Activated CD8-positive, alpha-beta T cell treated with anti-CD3 and anti-CD28 coated beads, Interleukin-2, amount 10 ng/mL, durations not matched to agents 7 days and 5 days (primary cell): ENCODE measurements at places on chromosomes 7 and 10. TPM values are rescaled to one million over a fixed set of nuclear protein-coding genes. Genes with fewer than 3 reads are reported as not detected.

DNA sequence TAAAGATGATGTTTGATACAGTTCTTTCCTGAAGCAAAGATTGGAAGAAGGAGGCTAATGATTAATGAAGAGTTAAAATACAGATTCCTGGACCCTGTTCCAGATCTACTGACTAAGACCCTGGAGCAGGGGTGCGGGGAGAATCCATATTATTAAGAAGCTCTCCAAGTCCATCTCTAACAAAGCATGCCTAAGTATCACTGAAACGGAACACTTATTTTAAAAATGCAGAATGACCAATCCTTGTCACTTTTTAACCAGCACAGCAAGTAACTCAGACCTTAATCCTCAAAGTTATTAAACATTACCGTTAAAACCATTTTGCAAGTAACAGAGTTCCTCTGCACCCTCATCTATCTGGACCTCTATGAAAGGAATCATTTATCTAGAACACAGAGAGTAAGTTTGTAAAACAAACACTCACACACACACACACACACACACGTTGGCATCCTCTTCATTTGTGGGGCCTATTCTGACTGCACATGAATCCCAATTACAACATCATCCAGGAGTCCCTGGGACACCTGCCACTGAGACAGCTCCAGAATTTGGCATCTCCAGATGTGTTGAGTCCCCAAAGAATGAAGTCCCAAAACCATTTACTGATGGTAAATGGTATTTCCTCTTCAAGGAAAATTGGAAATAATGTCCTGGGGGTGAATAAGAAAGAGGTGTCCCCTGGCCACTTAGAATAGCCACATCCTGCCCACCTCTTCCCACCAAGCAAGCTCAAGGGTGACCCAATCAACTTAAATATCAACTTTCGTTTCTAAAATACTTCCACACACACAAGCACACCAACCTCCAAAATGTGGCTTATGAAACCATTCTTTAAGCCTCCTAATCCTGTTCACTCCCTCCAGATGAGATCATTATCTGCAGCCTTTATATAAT is 117.5 kb downstream of the PARD3 start:
- no peak overlapping the region for H3K4me3 ChIP-seq
- peaks cover 5% of the 10 kb centered on the region for H3K27me3 ChIP-seq

DNA sequence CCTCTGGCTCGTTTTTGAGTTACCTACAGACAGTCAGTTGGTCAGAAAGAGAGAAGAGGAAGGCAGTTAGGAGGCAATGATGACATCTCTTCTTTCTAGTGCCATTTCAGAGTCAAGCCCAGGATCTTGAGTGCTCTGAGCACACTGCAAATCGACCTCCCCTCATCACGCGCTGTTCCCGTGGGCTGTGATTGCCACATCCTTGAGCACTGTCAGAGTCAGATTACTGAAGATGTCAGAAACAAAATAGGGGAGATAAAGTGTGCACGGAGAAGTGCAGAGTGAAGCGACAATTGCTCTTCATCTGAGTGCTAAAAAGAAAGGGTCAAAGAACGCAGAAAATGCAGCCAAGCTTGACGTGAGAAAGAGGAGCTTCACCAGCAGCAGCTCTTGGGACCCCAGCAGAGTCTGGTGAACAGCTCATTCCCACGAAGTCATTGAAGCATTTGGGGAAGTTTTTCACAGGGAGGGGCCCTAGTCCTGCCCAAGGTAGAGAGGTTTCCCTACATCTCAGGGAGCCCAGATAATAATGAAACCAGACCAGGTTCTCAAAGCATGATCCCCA is 661.7 kb upstream of the AUTS2 start:
- DNase-seq = no peak
- H3K4me3 ChIP-seq = no peak overlapping the region
- no peak overlapping the region for H3K27ac ChIP-seq

The PPP1R9A gene
- total RNA-seq = not detected

- no peak for DNase-seq
- H3K27ac ChIP-seq = no peak overlapping the region
- H3K4me3 ChIP-seq = no peak overlapping the region
- H3K27me3 ChIP-seq = no peaks in the 10 kb centered on the region
- H3K36me3 ChIP-seq = no peaks in the 10 kb centered on the region
These were observed 274.4 kb downstream of the THSD7A start for GRCh38 chr7:11557627-11558026.

The HMX3 gene
- total RNA-seq = not detected

DNA sequence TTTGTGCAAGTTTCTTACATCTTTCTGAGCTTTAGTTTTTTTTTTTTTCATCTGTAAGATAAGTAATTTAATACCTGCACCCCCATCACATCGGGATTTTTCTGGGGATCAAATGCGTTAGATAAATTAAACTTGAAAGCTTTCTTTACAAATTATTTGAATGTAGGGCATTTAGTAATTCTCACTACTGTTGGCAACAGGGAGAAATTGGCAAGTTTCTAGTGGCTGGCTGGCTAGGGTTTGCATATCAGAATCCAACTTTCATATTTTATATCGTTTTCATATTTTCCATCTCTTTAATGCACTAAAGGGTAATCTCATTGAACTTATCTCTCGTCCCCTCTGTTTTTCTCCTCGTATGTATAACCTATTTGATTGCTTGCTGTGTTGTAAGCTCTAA is 412.9 kb downstream of the GALNT17 start:
- H3K36me3 ChIP-seq = no peaks in the 10 kb centered on the region
- no peak for DNase-seq
- H3K4me1 ChIP-seq = no peaks in the 10 kb centered on the region
- H3K4me3 ChIP-seq = no peak overlapping the region

DNA sequence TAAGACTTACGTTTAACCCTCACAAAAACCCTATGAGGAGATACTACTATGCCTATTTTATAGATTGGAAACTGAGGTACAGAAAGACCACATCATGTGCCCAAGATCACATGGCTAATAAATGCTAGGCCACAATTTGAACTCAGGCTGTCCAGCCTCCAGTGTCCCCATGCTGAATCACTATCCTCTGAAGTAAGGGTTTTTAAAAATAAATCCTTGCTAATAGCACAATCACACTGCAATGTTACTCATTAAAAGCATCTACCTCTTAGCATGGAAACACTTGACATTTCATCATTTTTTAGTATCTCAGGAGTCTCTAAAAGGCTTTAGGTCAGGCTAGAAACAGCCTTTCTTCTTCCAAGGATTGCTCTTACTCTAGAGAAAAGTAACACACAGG is 50.0 kb upstream of the PPP1R3C start:
- H3K4me1 ChIP-seq = no peaks in the 10 kb centered on the region
- H3K27me3 ChIP-seq = peaks cover 3% of the 10 kb centered on the region
- no peak for DNase-seq
- no peak overlapping the region for H3K4me3 ChIP-seq
- no peak overlapping the region for H3K27ac ChIP-seq

- peak; percentile 48 for DNase-seq
- no peaks in the 10 kb centered on the region for H3K36me3 ChIP-seq
- H3K27me3 ChIP-seq = no peaks in the 10 kb centered on the region
- H3K4me1 ChIP-seq = peaks cover 4% of the 10 kb centered on the region
- no peak overlapping the region for H3K27ac ChIP-seq
- H3K4me3 ChIP-seq = no peak overlapping the region
These were observed 219.0 kb downstream of the CCDC3 start for GRCh38 chr10:12782537-12782936.

The SPDYE6 gene
- total RNA-seq = not detected

GRCh38 chr7:26237035-26237807 is 35.7 kb downstream of the CBX3 start:
- H3K27me3 ChIP-seq = peaks cover 2% of the 10 kb centered on the region
- no peak overlapping the region for H3K27ac ChIP-seq
- no peak overlapping the region for H3K4me3 ChIP-seq

GRCh38 chr7:28542410-28542809 is 130.1 kb downstream of the CREB5 start:
- no peak for DNase-seq
- H3K36me3 ChIP-seq = no peaks in the 10 kb centered on the region
- no peak overlapping the region for H3K4me3 ChIP-seq
- H3K27ac ChIP-seq = no peak overlapping the region
- peaks cover 23% of the 10 kb centered on the region for H3K27me3 ChIP-seq
